ENCODE measurements at places on chromosomes 6 and 20.

- DNase-seq = no peak
Observed at GRCh38 chr6:128244751-128245405, 275.5 kb downstream of the PTPRK start.

- DNase-seq = no peak
Observed at GRCh38 chr6:106496823-106497222, 132.5 kb downstream of the RTN4IP1 start.

- no peak for DNase-seq
Observed at GRCh38 chr6:133170602-133171001, 70.6 kb upstream of the EYA4 start.

DNA sequence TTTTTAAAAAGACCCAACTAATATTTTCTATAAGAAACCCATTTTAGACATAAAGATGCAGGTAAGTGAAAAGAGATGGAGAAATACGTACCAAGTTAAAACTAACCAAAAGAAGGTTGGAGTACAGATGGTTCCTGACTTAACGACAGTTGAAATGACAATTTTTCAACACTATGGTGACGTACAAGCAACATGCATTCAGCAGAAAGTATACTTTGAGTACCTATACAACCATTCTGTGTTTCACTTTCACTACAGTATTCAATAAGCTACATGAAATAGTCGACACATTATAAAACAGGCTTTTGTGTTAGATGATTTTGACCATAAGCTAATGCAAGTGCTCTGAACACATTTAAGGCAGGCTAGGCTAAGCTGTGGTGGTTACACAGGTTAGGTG lies 228.9 kb downstream of the RNGTT start:
- no peak for DNase-seq

DNA sequence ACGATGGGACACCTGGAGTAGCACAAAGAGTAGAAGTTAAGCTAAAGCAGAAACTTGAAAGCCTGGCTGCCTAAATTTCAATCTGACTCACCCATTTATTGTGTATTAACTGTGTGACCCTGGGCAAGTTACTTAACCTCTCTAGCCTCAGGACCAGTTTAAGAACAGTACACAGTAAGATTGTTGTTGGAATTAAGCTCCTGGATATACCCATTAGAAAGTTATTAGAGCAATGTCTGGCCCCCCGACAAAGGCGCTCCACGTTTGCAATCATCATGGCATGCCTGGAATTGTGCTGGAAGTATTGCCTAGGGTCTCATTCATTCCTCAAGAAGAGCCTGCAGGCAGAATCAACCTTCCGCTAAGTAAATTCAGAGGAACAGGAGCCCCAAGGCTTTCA lies 1.4 kb downstream of the SDC4 start:
- no peak for DNase-seq

- DNase-seq = no peak
Observed at GRCh38 chr6:155419161-155419560, 36.5 kb downstream of the NOX3 start.

GRCh38 chr6:6796818-6797217 lies 208.3 kb downstream of the LY86 start:
- no peak for DNase-seq

DNA sequence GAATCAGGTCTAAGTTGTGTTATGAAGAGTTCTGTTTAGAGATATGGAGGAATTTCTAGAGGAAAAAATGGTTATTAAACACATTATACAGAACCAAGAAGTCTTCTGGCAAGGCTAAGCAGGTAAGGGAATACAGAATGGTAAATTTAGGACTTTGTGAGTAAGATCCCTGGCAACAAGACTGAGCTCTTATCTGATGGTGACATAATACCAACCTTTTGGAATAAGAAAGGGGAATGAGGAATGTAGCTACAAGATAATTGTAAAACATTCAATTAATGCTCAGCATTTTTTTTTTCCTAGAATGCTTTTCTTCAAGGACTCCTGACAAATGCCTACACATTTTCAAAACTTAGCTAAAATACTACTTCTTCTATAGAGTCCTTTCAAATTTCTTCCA lies 51.8 kb downstream of the CYB5R4 start:
- DNase-seq = no peak

GRCh38 chr6:135346747-135347146 lies 150.8 kb downstream of the AHI1 start:
- no peak for DNase-seq

DNA sequence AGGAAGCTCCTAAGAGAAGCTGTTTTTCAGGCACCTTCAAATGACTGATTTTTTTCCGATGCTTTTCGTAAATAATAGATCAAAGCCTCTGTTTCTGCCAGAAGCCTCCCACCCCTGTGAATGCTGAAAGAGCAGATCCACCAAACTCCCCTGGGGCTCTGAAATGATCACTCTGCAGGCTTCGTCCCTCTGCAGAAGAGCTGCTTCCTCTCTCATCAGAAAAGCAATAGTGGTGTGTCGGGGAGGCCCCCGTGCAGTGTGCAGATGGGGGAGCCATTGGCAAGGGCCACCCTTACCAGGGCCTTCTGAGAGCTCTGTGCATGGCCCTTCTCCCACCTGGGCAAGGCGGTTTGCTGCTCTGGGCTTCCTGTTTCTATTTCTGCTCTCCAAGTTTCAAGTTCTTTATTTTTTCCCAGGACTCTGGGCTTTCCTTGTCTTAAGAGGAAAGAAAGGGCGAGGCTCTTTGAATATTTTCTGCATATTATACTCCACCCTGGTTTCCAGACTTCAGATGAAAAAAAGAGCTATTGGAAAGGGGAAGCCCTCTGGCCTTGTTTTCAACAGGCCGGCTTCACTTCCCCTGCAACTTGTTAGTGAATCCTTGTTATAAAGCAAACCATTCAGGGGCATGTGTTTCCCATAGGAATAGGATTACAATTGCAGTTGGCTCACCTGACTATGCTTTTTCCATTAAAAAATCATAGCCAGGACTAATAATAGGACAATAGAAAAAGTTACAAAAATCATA lies 155.2 kb downstream of the TTLL2 start:
- DNase-seq = no peak

Measured in stimulated activated CD4-positive, alpha-beta T cell treated with anti-CD3 and anti-CD28 coated beads, TNF-alpha, amount 100 ng/mL, for 1 hour (primary cell).